ENCODE measurements at places on chromosomes 12 and 14. TPM values are rescaled to one million over a fixed set of nuclear protein-coding genes. Genes with fewer than 3 reads are reported as not detected.

DAO gene
- total RNA-seq = not detected

PMCH gene
- total RNA-seq = not detected

GRCh38 chr12:42612231-42612613, 22.7 kb upstream of the PRICKLE1 start:
- no peak for DNase-seq

SMCO3 gene
- 0.46 TPM for total RNA-seq

GPR84 gene
- total RNA-seq = 1.8 TPM

GAS2L3 gene
- total RNA-seq = 65.9 TPM

DNA sequence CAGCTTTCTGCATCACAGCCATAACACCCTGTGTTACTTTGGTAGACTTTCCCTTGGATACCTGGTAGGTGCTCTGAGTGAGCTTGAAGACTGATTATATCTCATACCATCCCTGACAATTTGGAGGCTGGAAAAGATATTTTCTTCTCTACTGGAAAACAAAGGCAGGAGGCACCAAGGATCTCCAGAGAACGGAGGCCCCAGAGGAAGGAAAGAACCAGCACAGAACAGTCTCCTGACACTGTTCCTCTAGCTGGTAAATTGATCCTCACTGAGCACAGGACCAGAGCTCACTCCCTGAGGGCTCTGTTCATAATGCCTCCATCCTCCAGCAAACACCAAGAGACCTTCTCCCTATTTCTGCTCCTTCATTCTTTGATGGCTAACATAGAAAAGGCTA, at the start of gene OR11G2:
OR11G2 (plus strand) TSS at position 301 of the 400 bp plus-strand sequence. CDS start 6,542 bp downstream, outside the sequence.
- DNase-seq = no peak

DNA sequence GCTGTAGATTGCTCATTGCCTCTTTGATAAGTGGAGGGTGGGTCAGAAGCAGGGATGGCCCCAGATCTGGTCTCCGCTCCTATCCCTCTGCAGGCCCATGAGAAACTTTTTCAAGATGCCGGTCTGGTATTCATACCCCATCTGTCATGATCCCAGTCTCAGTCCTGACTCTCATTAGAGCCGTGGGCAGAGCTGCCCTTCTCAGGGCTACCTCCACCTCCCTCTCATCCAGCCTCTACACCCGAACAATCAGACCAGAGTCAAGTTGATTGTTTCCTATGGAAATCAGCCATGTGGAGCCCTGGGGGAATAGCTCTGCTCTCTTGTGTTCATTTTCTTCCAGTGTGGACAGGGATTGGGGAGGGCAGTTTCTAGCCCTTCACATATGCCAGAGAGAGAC, 45.8 kb downstream of the NEUROD4 start:
- DNase-seq = no peak

DNA sequence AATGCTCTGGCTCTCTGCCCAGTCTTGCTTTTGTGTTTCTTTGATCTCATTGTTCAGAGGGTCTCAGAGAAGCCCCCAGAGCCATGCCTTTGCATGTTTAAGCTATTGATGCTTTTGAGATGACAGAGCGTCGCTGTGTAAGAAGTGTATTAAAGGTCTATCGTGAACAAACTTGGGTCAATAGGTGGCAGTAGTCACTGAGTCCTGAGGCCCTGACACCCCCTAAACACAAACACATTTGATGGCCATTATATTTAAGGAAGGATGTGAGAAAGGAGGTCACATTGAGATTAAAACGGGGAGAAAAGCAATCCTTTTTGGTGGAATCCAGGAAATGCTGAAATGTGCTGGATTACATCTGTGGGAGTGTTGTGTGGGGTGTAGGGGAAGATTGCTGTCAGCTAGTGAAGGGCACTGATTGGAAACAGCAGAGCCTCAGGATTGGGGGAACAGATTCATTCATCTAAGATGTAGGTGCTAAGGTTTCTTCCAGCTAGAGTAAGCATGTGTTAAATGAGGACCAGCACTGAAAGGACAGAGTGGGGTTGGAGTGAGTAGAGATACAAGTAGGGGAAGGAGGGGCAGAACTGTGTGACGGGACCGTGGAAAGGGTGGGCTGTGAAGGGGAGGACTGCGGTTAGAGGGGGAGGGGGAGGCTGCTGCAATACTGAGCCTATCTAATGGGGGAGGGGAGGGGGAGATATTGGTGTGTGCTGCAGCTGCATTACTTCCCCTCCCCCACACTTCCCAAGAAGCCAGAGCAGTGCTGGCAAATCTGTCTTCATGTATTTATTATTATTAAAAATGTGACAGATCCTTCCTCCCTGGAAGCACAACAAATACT, 12.7 kb downstream of the NGDN start:
- DNase-seq = no peak
